ENCODE measurements at places on chromosomes 5 and 9. TPM values are rescaled to one million over a fixed set of nuclear protein-coding genes. Genes with fewer than 3 reads are reported as not detected.
A peak's percentile ranks its signal among the peaks of the same experiment; 100 is the strongest.

- H3K27me3 ChIP-seq: peaks cover 73% of the 10 kb centered on the region
- no peak overlapping the region for H3K27ac ChIP-seq
- no peak overlapping the region for H3K4me3 ChIP-seq
- no peak for DNase-seq
- no peaks in the 10 kb centered on the region for H3K36me3 ChIP-seq
- H3K4me1 ChIP-seq: peaks cover 30% of the 10 kb centered on the region
These were observed 98.5 kb upstream of the LMX1B start for GRCh38 chr9:126515001-126515872.

DNA sequence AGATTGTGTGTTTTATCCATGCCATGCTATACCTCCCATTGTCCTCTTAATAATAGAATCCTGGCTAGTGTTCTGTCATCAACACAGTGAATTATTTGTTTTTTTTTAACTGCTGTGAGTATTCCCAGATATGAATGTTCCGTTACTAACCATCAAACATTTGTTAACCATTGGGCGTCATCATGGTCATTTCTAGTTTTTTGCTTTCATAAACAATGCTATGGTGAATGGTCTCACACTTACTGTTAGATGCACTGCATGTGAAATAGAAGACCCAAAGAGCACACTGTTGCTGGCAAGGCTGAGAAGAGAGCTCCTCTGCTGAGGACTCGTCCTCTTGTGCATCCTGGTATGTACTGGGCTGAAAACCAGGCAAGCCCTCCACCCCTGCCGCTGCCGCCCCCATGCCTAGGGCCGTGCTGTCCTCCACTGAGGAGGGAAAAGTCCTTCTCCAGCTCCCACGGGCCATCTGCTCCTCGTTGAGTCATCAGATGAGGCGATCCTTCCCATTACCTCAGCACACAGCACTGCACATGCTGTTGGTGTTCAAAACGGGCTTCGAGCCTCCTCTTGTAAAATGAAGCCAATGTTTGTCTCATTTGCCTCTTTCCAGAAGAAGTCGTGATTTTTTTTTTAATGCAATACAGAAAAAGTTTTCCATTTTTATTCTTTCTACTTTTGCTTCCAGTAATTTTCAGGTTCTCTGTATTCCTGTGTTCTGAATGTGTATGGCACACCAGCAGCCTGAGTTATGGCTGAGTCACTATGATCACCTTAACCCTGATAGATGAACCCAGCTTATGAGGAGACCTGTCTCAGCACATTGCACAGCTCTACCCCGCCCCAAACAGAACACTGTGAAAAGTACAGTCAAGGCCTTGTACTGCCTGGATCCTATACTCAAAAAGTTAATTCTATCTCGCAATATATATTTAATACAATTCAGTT, 219.0 kb downstream of the AOPEP start:
- H3K27me3 ChIP-seq: no peaks in the 10 kb centered on the region
- no peak overlapping the region for H3K4me3 ChIP-seq
- H3K4me1 ChIP-seq: peaks cover 5% of the 10 kb centered on the region
- H3K36me3 ChIP-seq: no peaks in the 10 kb centered on the region
- H3K27ac ChIP-seq: no peak overlapping the region

DNA sequence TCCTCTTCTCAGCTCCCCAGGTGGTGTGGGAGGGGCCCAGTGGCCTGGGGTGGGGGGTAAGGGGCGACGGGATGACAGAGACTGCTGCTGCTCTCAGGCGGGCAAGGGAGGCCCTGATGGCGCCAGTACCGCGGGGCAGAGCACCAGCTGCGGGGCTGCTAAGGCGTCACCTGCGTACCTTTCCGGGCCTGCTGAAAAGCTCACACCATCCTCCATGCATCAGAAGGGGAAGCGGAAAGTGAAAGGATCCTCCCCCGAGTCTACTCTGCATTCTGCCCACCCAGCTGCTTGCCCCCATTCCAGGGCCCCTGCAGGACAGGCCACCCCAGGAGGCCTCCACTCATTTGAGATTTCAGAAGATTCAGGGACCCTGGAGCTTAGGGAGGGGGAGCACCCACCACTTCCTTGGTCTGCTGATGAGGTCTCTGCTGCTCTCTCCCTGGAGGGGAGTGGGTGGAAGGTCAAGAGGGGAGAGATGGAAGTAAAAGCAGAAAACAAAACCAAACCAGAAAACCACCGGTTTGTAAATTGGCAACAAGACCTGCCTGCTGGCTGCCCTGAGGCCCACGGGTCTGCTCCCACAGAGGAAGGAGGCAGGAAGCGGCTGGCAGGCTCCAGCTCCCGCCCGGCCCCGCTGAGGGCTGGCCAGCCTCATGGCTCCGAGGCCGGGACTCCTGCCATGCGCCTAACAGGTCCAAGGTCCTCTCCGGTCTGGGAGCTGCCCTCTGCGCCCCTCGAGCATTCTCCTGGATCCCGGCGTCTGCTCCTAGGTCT, 33.6 kb downstream of the PRRT1B start:
- H3K4me3 ChIP-seq: peak overlapping the region; percentile 47
- peak overlapping the region; percentile 94 for H3K27ac ChIP-seq
- no peaks in the 10 kb centered on the region for H3K27me3 ChIP-seq
- peak; percentile 69 for DNase-seq
- H3K36me3 ChIP-seq: peaks cover 54% of the 10 kb centered on the region

DNA sequence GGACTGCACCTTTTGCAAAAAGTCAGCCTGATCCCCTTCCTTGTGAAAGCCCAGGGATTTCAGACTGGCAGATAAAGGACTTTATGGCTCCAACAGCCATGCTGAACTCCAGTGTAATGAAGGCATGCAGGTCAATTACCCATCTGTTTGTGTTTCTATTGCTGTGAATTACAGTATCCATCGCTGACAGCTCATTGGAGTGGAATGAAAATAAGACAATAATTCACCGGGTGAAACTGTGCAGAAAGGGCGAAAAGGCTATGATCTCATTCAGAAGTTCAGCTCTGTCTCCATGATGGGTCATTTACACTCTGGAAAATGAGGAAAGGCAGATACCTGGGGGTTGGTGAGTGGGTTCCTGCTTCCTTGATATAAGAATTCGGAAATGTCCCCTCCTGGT, 148.0 kb downstream of the BRINP1 start:
- H3K27ac ChIP-seq: no peak overlapping the region
- H3K36me3 ChIP-seq: no peaks in the 10 kb centered on the region
- H3K4me1 ChIP-seq: no peaks in the 10 kb centered on the region
- no peaks in the 10 kb centered on the region for H3K27me3 ChIP-seq
- H3K4me3 ChIP-seq: no peak overlapping the region
- no peak for DNase-seq

GRCh38 chr9:79254900-79255650, 316.7 kb upstream of the TLE4 start:
- no peak overlapping the region for H3K4me3 ChIP-seq
- H3K27me3 ChIP-seq: peaks cover 2% of the 10 kb centered on the region
- no peak for DNase-seq
- H3K27ac ChIP-seq: no peak overlapping the region

GRCh38 chr5:168328814-168329213, 37.4 kb downstream of the WWC1 start:
- DNase-seq: no peak
- H3K27me3 ChIP-seq: peaks cover 29% of the 10 kb centered on the region
- H3K36me3 ChIP-seq: no peaks in the 10 kb centered on the region
- H3K4me3 ChIP-seq: no peak overlapping the region

DNA sequence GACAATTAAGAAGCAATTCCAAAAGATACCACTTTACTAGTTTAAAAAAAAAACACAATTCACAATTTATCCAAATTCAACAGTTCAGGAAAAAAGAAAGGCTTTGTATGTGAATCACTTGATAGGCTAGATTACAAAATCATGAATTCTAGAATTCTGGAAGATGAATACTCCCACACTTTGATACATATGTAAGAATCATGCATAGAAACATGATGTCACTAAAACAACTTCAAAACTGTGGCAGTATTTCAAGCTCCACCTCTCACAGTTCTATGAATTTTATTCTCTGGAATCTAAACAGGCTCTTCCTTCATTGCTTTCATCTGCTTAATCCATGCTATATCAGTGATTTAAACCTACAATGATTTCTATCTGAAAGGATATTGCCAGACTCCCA, 51.0 kb downstream of the GNAQ start:
- H3K36me3 ChIP-seq: peaks cover 10% of the 10 kb centered on the region
- DNase-seq: no peak
- no peak overlapping the region for H3K4me3 ChIP-seq
- H3K4me1 ChIP-seq: peaks cover 77% of the 10 kb centered on the region
- H3K27ac ChIP-seq: no peak overlapping the region

Gene CCDC107
- 30.7 TPM for total RNA-seq
